ENCODE measurements at places on chromosomes 16 and 17.

GRCh38 chr17:80792373-80792781 is 199.3 kb upstream of the CHMP6 start:
- no peak for DNase-seq

- DNase-seq, result no peak
Measured at GRCh38 chr16:82845116-82845515, 218.3 kb downstream of the CDH13 start.

GRCh38 chr17:68033636-68034451 is 1.7 kb upstream of the KPNA2 start:
- no peak for DNase-seq

- DNase-seq, result no peak
Measured at GRCh38 chr17:28174352-28175046, 132.0 kb downstream of the NLK start.

DNA sequence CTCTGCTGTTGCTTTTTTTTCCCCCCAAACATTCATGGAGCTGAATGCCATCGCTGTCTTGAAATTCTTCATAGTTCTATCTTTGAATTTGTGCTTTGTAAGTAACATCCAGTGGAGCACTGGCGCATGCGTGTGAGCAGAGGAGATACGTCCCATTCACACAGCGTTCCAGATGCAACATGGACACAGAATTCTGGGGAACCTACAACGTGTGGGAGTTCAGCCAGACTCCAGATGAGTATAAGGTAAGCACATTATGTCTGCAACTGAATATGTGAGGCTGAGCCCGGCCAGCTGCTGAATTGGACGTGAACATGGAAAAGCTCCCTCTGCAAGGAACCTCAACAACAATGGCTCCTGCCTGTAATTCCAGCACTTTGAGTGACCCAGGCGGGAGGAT is 4.3 kb upstream of the ATP1B2 start:
- no peak for DNase-seq
